ENCODE measurements at places on chromosomes 5 and 9.

GRCh38 chr9:27384262-27385014, 87.5 kb upstream of the EQTN start:
- no peak for DNase-seq

- no peak for DNase-seq
Measured at GRCh38 chr5:66242050-66242715, 98.1 kb downstream of the SREK1 start.

GRCh38 chr5:3622961-3623360, 27.3 kb downstream of the IRX1 start:
- DNase-seq: no peak

DNA sequence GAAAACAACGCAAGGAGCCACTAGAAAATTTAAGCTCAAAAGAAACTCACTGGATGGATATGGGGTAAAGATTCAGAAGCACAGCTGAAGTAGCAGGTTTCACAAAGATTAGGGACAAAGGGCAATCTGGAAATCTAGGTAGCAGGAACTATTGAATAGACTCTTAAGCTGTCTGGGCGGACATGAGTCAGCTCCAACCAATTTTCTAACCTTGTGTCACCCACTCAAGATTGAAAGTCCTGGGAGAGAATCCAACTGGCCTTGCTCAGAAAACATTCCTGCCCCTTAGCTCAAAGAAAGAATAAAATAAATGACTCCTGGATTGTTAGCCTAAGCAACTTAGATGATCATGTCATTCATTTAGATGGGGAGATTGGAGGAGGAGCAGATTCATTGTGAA, 69.2 kb downstream of the STK32A start:
- DNase-seq: no peak

GRCh38 chr9:28951945-28952344, 1378.7 kb upstream of the C9orf72 start:
- no peak for DNase-seq

GRCh38 chr9:108478431-108479332, 377.1 kb downstream of the ACTL7B start:
- DNase-seq: no peak

- no peak for DNase-seq
Measured at GRCh38 chr9:113606510-113606909, 143.0 kb downstream of the RGS3 start.

GRCh38 chr9:127899128-127899943, at the start of gene ST6GALNAC6:
ST6GALNAC6 (minus strand) TSS chr9:127899603; CDS start chr9:127897981, 1,622 bp downstream.
- DNase-seq: peak; percentile 11

- DNase-seq: no peak
Measured at GRCh38 chr5:63719147-63719546, 243.1 kb downstream of the HTR1A start.

- no peak for DNase-seq
Measured at GRCh38 chr9:13481274-13481673, 201.8 kb upstream of the MPDZ start.

GRCh38 chr9:136901516-136902258, 15.4 kb downstream of the TRAF2 start:
- DNase-seq: no peak

GRCh38 chr5:175195698-175196656, 248.0 kb downstream of the DRD1 start:
- DNase-seq: no peak

- no peak for DNase-seq
Measured at GRCh38 chr5:40223884-40224402, 455.8 kb upstream of the PTGER4 start.

DNA sequence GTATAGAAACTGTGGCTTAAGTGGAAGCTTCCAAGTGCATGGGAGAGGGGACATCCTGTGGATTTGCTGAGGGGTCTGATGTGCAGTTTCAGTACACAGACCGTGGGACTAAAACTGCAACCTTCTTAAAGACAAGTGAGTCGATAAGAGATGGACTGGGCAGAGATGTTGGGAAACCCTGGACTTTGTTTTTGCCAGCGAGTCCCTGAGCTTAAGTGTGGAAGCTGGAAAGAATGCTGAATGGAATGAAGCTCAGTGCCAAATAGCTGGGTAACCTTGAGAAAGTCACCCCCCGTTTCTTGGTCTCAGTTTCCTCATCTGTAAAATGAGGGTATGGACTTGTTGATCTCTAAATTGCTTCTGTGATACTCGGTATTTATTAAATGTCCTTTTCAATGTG, 37.3 kb upstream of the KLF9 start:
- DNase-seq: no peak

DNA sequence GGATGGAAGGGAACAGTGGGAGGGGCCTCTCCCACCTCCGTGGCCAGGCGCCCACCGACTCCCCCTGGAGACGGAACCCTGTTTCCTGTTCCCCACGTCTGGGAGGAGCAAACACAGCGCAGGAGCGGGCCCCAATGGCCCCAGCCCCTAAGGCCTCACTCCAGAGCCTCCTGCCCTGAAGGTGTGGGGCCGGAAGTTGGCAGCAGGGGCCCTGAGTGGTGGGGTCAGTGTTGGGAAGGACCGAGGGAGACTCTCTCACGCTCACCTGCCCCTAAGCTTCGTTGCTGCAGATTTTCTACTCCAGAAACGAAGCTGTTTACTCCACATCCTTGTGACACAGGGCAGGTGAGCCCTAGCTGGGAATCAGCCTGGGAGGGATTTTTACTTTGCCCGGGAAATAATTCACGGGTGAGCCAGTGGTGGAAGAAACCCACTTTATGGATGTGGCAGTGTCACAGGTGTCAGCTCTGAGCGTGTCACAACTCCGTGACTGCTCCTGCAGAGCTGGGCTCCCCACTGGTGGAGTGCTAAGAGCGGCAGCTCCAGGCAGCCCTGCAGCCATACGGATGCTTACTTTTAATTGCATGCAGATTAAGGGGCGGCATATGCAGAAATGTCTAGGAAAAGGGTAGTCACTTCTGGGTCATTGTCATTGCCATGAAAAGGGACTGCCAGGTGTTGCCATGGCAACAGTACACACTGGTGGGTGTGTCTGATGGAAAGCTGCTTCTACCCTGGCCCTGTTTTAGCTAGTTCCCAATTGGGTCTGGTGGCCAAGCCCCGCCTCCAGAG, 77.5 kb upstream of the OLFM1 start:
- no peak for DNase-seq

DNA sequence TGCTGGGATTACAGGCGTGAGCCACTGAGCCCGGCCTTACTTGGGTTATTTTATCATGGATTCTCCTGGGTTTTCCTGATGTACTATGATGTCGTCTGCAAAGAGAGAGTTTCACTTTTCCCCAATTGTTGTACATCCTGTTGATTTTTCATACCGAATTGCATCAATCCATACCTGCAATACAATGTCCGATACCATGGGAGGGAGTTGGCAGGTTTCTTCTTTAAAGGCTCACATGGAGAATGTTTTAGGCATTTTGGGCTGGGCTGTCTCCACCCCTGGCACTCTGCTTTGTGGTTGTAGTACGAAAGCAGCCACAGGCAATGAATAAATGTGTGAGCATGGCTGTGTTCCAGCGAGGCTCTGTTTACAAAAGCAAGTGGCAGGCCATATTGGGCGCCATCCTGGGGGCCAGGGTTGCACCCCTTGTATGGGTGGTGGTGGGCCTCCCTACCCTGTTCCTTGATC, 35.1 kb upstream of the EXOC3 start:
- no peak for DNase-seq

DNA sequence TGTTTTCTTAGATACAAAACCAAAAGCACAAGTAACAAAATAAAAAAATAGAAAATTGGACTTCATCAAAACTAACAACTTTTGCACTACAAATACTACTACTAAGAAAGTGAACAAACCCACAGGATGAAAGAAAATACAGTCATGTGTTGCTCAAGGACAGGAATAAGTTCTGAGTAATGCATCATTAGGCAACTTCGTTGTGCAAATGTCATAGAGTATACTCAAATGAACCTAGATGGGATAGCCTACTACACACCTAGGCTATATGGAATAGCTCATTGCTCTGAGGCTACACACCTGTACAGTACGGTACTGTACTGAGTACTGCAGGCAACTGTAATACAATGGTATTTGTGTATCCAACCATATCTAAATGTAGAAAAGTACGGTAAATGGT, 88.3 kb downstream of the RAPGEF1 start:
- DNase-seq: no peak

DNA sequence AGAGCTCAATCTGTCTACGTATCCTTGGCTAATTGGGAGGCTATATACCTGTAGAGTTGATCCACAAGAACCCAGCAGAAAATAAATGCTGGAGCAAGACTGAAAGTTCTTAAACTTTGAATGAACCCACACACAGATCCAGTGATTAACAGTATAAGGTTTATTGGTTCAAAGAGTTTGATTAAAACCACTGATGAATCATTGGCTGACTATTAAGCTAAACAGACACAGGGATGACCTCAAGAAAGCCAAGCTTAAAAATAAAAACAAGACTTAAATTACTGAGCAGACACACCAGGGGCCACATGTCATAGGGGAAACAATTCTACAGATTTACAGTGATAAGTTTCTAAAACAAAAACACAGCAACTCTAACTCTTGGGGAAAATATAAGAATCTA, 163.6 kb downstream of the SPATA31D1 start:
- no peak for DNase-seq

GRCh38 chr9:108273988-108274387, 581.8 kb downstream of the ACTL7B start:
- DNase-seq: no peak

DNA sequence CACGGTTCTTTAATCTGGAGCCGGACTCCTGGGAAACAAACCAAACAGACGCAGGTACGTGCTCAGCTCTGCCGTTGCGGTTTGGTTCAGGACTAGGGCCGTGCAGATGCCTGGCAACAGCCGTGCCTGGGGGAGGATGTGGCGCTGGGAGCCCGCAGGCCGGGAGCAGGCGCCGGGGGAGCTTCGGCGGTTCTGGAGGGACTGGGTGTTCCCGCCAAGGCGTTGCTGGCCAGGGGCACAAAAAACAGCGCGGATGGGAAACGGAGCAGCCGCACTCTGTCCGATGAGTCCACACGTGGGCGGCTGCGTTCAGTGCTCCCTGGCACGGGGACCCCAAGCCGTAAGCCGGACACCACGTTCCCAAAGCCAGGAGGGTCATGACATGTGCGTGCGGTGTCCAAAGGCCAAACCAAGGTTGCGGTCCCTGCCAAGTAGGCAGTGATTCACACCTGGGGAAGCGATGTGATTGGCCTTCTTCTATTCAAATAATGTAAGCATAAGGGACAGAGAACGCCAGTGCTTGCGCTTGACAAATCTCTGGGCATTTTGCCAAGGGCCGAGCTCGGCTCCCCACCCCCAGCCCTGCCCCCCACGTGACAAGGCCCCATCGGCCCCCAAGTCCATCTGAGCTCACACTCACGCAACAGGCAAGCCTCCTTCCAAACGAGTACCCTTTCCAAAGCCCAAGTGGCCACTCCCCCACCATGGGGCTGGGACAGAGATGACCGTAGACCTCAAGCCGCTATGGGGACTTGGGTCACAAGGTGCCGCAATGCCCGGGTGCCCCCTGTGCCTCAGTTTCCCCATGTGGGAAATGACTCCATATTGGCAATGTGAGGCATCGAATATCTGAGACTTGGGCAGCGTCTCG, 49.7 kb upstream of the NKD2 start:
- DNase-seq: no peak

- DNase-seq: no peak
Measured at GRCh38 chr5:43227655-43228054, 35.6 kb downstream of the NIM1K start.

GRCh38 chr5:127313847-127314473, 23.4 kb downstream of the MEGF10 start:
- no peak for DNase-seq

GRCh38 chr5:62488531-62488930, 76.0 kb downstream of the IPO11 start:
- no peak for DNase-seq

DNA sequence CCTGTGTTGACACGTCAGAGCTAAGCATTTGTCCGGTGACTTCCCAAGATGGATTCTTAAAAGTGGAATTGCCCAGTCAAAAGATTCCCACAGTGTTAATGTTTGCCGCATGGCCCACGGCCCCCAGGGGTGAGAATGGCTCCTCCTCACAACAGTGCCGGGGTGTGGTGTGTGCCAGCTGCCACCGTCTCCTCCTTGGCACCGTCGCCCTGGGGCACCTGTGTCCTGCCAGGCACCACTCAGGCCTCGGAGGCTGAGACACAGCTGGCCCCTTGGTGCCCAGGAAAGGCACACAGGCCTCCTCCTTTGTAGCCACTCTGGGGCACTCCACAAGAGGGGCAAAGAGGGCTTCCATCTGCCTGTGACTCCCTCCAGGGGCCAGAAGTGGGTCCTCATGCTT, 4.3 kb downstream of the KCNT1 start:
- DNase-seq: no peak

DNA sequence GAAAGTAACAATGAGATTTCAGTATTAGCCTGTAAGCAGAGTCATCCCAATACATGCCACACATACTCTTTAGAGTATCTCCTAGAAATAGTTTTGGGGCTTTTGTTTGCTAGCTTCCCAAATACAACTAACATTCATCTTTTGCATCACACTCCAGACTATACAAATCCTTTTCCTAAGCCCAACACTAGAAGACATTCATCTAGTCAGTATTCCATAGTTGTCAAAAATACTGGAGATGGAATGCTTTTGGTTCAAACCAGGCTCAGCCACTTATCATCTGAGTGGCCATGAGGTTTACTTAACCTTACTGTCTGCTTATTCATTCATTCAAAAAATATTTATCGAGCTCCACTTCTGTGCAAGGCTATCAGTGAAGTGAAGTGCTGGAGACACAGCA, 205.1 kb upstream of the SGCD start:
- no peak for DNase-seq

GRCh38 chr5:78793907-78794662, 145.5 kb upstream of the LHFPL2 start:
- DNase-seq: no peak

DNA sequence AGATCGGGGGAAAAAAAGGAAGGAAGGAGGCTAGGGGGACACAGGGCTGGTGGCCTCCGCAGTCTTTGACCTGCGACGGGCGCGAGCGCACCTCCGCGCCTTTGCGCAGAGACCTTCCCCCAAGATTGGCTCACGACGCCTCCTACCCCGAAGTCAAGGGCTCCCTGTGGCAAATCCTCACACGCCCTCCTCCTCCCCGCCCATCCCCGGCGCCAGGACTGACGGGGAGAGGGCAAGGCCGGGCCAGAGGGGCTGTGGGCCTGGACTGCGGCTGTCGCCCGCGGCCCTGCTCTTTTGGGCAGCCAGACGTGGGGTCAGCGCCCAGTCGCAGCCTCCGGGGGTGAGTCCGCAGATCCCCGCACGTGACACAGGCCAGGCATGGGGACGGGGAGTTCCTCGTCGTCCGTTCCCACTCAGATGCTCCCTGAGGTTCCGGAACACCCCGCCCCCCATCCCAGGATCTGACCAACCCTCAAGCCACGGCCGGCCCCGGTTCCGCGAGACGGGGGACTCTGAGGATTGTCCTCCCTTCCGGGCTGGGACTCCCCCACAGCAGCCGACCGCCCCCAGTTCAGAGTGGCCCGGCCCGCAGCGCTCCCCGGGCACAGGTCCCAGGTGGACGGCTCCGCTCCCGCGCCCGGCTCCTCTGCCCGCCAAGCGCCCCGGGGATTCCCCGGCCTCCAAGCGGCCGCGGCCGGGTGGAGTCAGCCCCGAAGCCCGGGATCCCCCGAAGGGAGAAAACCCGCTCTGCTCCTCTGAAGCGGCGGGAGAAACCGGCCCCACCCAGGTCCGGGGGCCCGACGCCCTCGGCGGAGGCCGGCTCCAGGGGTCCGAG, 543 bp upstream of the ANKRD33B start:
- DNase-seq: no peak

GRCh38 chr9:90301277-90301653, 341.4 kb downstream of the DIRAS2 start:
- DNase-seq: no peak
